ENCODE measurements at places on chromosomes 3 and 15. TPM values are rescaled to one million over a fixed set of nuclear protein-coding genes. Genes with fewer than 3 reads are reported as not detected.

Gene GOLGA8N
- total RNA-seq = 4.9 TPM

GRCh38 chr15:45703670-45704328 lies 69.0 kb downstream of the SQOR start:
- DNase-seq = no peak

DNA sequence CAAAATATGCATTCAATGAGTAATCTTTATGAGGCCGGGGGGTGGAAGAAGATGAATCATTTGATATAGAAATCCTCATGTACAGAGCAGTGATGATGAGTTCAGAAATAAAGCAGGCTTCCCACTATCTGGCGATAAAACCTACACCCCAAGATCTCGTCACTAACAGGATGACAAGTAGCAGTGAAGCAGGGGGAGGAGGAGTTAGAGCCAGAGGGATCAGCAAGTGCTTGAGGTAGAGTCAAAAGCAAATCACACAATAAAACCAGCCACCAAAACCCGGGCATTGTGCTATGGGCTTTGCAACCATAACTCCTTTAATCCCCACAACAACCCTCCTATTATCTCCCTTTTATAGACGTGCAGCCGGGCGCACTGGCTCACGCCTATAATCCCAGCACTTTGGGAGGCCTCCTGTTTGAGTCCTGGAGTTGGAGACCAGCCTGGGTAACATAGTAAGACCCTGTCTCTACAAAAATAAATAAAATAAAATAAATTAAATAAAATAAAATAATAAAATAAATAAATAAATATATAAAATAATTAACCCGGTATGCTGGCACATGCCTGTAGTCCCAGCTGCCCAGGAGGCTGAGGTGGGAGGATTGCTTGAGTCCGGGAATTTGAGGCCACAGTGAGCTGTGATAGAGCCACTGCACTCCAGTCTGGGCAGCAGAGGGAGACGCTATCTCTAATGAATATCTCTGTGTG lies 53.0 kb downstream of the STARD5 start:
- DNase-seq = no peak

- DNase-seq = no peak
Measured at GRCh38 chr15:86079508-86080266, at the start of gene AGBL1. TSS of gene AGBL1 (plus strand) at chr15:86079871.

- DNase-seq = no peak
Measured at GRCh38 chr3:13115576-13115910, 42.3 kb upstream of the IQSEC1 start.

- DNase-seq = no peak
Measured at GRCh38 chr15:77637851-77638692, 5.4 kb upstream of the LINGO1 start.

DNA sequence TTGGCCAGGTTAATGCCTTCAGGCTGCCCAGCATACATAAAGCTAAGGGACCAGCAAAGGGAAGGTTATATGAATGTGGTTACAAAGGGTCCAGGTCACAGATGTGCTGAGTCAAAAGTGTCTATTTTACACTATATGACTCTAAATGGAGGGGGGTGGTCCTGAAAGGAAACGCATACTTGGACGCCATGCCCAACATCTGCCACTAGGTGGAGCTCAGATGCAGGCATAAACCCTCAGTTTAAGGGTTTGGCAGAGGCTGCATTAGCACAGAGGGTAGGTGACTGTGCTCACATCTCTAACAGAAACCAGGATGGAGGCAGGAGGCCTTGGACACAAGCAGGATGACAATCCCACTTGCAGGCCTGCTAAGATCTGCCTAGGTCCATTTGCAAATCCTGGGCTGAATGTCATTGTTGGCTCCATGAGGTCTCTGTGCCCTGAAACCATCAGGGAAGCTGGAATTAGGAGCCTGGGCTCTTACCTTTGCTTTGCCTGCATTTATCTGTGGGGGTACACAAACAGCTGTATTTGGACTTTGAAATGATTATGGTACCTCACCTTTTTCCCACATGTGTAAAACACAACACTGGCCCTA lies 55.8 kb downstream of the ZNF621 start:
- DNase-seq = peak; percentile 83

GRCh38 chr15:64050281-64051092 lies 4.2 kb upstream of the DAPK2 start:
- no peak for DNase-seq

DNA sequence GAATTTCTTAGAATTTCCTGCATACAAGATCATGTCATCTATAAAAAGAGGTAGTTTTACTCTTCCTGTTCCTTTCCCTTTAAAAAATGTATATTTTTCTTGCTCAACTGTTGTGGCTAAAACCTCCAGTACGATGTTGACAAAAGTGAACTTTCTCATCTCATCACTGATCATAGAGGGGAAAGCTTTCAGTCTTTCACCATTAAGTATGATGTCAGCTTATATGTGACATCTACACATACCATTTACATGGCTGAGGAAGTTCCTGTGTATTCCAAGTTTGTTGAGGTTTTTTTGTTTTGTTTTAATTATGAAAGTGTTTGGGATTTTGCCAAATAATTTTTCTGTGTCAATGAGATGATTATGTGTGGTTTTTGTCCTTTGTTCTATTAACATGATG lies 173.6 kb downstream of the PLD1 start:
- no peak for DNase-seq

- no peak for DNase-seq
Measured at GRCh38 chr3:127324913-127325628, 37.2 kb upstream of the PRR20G start.

DNA sequence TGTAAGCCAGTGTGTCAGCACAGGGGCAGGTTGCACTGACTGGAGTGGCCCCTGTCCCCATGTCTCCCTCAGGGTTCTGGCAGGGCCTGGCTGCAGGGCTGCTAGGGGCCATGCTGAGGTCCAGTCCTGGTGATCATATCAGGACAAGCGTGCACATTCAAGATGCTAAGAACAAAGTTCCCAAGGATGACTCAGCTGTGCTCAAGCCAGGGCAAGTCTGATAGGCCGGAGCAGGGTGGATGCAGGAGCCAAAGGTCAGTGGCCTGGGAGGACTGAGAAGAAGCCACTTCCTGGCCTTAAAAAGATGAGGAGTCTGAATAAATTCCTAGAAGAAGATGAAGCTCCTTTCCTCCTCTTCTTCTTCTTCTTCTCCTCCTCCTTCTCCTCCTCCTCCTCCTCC lies 353.2 kb downstream of the AGBL1 start:
- DNase-seq = no peak

DNA sequence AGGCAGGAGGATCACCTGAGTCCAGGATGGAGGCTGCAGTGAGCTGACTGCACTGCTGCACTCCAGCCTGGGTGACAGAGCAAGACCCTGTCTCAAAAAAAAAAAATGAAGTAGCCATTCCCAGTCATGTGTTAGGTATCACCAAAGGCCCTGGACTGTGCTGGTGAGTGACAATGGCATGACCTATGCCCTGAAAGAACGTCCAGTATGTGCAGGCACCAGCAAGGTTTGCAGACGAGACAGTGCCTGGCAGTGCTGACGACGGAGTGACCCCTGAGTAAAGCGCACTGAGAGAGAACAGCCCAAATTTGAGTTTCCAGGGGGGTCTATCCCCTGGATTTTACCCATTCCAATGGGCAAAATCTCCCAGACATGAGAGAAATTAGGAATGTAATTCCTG lies 45.2 kb downstream of the RBPMS2 start:
- DNase-seq = no peak
